ENCODE measurements at places on chromosomes 4 and X.

DNA sequence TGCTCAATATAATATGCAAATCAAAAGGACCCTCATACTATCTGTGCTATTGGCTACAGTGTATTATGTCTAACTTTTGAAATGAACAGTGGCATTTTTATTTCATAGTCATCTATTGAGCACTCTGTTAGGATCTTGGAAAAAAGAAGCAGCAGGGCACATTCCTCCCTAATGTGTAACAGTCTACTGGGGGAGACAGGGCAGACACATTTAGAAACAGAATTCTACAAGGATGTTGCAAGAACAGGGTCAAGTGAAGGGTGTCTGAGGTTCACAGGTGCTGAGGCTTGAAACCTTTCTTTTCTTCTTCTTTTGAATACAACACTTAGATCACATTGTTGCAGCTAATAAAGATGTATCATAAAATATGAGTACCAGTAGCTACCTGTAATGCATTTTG lies 129.7 kb upstream of the SLC4A4 start:
- no peak for DNase-seq

DNA sequence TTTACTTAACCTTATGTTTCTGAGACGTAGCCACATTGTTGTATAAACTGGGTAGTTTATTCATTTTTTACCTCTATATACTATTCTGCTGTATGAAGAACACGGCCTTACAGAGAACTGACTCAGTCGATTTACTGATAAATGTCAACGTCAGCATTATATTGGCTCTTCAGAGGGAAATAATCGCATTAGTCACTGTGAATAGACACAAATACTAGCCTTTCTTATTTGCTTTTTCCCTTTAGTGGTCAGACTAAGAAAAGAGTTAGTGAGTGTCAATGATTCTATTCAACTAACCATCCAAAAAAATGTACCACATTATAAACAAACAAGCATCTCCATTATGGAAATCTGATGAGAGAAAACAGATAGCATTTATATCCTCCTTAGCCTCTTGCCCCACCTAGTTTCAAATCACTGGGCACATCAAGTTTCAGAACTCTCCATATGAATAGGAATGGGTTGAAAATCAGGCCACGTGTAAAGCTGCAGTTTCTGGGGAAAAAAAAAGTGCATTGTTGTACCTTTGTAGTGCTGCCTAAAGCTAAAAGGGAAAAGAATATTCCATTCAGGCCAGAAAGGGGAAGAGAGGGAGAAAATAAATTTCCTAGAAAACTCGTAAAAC lies 146.7 kb upstream of the VCX3A start:
- no peak for DNase-seq

- DNase-seq, result no peak
Measured at GRCh38 chr4:147933316-147933715, 201.4 kb downstream of the ARHGAP10 start.

GRCh38 chr4:62709618-62710252 lies 1509.6 kb downstream of the ADGRL3 start:
- DNase-seq, result no peak

DNA sequence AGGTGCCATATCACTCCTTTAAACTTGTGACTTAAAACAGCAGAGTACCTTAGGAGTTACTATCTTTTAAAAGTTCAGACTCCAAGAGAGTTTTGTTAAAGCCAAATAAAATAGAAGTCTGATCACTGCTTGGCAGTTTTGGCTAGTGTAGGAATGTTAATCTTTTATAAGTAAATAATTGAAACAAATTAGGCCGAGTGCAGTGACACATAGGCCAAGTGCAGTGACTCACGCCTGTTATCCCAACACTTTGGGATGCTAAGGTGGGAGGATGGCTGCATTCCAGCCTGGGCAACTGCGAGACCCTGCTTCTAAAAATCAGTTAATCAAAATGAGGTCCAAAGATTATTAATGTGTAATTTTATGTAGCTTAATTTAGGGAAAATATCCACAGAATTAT lies 37.2 kb downstream of the WDR44 start:
- no peak for DNase-seq

GRCh38 chr4:151169223-151169622 lies 69.8 kb downstream of the RPS3A start:
- DNase-seq, result no peak

DNA sequence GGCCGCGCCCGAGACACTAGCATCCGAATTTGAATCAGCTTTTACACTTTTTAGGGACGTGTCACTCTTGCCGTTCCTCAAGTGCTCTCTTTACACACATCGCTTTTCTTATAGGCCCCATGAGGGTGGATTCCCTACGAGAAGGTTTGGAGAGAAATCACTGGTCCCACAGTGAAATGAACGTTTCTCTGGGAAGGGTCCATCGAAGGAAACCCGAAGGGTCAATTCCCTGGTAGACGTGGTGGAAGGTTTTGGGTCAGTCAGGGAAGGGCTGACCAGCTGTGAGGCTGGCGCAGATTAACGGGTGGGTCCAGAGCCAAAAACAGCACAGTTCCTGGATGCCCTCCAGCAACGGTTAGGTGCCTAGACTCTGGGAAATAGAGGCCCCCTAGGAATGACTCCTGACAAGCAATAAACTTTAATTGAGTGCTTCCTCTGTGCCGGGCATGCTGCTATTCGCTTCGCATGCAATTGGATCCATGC lies 35.9 kb downstream of the ETDC start:
- no peak for DNase-seq

GRCh38 chr4:18020145-18020670 lies 1.3 kb downstream of the LCORL start:
- DNase-seq, result no peak

- DNase-seq, result no peak
Measured at GRCh38 chr4:185592845-185593488, 57.7 kb upstream of the PDLIM3 start.

GRCh38 chrX:122238801-122239200 lies 945.3 kb upstream of the GRIA3 start:
- no peak for DNase-seq

DNA sequence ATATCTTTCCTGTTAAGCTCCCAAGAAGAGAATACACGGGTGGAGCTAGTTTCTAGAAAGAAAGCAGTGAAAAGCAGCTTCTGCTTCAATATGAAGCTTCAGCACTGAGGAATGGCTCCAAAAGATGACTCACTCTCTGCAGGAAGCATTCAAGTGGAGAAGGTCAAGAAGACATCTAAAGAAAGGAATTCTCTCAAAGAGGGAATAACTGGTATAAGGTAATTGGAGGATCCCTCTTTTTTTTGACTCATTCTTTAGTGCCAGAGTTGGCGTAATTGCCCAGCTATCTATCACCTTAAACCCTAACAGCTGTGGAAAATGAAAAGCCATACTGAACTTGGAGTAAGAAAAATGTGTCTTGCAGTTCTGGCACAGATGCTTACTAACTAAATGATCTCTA lies 3.5 kb downstream of the EDA2R start:
- DNase-seq, result no peak

All from H1 (cell line).